Naive thymus-derived CD8-positive, alpha-beta T cell (primary cell): ENCODE measurements at places on chromosomes 11 and 22. TPM values are rescaled to one million over a fixed set of nuclear protein-coding genes. Genes with fewer than 3 reads are reported as not detected.
A peak's percentile ranks its signal among the peaks of the same experiment; 100 is the strongest.

Gene CALCA
- total RNA-seq: not detected

Gene CAPN5
- total RNA-seq: 9.9 TPM

GRCh38 chr22:44451016-44451415 is 47.0 kb downstream of the RTL6 start:
- no peak for DNase-seq

- no peak for DNase-seq
Measured at GRCh38 chr11:33258631-33259205, 1.5 kb downstream of the HIPK3 start.

- peak; percentile 59 for DNase-seq
Measured at GRCh38 chr11:65078151-65078550, 5.7 kb downstream of the CDCA5 start.

- no peak for DNase-seq
Measured at GRCh38 chr22:44464000-44464399, 34.0 kb downstream of the RTL6 start.

DNA sequence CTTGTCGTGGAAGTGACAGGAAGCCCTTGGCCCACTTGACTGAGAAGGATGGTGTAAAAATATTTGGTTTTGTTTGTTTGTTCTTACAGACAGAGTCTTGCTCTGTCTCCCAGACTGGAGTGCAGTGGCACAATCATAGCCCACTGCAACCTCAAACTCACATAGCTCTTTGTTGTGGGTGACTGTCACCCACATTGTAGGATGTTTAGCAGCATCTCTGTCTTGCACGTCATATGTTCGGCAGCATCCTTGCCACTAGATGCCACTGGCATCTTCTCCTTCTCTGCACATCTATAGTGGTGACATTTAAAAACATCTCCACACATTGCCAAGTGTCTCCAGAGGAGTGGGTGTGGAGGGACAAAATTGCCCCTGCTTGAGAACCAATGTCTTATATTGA is 56.8 kb downstream of the PRR5L start:
- peak; percentile 6 for DNase-seq

DNA sequence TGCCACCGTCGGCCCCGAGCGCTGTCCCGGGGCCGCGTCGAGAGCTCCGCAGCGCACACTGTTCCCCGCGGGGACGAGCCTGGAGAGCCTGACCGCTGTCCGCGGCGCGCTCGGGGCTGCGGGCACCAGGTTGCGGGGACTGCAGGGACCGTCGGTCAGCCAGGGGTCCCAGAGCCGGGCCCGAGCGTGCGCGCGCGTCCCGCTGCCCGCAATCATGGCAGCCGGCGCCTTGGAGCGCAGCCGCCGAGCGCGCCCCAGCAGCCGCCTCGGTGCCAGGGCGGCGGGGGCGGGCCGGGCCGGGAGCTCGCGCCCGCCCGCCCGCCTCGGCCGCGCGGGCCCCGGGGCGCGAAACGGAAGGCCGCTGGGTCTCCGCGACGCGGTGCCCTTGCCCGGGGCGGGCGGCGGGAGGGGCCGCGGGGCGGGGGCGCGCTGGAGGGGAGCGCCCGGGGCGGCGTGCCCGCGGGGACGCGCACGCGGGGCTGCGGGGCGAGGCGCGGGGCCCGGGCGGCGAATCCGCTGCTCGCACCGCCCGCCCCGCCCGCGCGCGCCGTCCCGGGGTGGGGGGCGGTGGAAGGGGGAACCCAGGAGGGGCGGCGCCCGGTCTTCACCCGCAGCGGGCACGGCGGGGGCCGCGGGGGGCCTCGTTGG is 79.4 kb upstream of the PPARA start:
- DNase-seq: peak; percentile 44

- DNase-seq: no peak
Measured at GRCh38 chr11:113884361-113884836, 9.0 kb upstream of the USP28 start.

- no peak for DNase-seq
Measured at GRCh38 chr11:13110929-13111812, 102.1 kb downstream of the RASSF10 start.

Gene RAG2
- total RNA-seq: not detected

Gene TBX10
- total RNA-seq: not detected

Gene CLCF1
- total RNA-seq: 1.5 TPM

Gene DDX25
- total RNA-seq: not detected

GRCh38 chr11:69702769-69703452 is 911 bp downstream of the FGF19 start:
- DNase-seq: no peak

- DNase-seq: no peak
Measured at GRCh38 chr22:24541681-24542515, 13.0 kb downstream of the GUCD1 start.

DNA sequence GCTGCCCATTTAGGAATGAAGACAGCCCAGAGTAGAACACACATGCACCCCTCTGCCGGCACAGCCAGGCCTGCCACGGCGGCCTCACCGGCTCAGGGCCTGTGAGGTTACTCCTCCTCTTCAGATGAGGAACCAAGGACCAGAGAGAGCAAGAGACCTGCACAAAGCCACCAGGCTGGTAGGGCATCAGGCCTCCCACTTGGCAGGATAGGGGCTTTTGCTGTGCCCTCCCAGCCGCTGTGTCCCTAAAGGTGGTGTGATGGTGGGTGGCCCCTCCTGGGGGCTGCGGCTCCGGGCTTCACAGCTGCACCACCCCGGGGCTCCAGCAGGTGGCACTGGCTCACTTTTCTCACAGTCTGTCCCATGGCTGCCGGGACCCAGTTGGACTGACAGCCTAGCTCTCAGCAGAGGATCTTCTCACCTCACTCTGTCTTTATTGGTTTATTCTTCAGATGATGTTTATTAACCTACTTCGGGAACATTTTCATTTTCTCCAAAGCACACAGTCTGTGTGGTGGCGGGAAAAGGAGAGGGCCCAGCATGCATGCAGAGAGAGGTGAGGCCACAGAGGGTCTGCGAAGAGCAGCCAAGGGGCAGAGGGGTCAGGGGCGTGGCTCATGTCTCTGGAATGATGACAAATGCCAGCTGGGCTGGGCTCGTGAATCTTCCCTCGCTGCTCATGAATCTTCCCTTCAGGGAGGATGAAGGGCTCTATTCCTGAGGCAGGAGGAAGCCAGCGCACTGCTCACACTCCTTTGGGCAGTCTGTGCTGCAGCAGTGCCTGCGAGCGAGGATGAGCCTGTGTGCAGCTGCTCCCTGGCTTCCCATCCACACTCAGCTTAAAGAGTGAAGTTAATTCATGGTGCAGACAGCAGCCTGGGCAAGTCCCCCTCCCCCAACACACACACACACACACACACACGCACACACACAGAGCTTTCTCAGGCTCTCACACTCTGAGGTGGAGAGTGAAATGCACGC is 101.1 kb upstream of the PITPNB start:
- peak; percentile 80 for DNase-seq

Gene PHLDA2
- total RNA-seq: 0.69 TPM

DNA sequence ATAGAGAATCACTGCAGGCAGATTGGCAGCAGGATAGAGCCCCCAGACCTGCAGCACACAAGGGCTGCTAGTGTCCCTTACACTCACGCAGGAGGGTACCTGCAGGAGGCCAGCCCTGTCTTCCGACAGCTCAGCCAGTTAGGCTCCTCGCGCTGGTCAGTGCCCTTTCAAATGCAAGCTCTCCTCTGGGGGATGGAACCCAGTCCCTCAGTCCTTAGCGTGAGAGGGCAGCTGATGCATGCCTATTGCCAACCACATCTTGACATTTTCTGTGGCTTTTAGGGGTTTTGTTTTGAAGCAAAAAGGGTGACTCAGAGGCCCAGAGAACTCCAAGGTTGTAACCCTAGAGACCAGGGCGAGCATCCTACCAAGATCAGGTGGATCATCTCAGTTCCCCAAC is 40.0 kb downstream of the WNT11 start:
- DNase-seq: no peak

- no peak for DNase-seq
Measured at GRCh38 chr11:77821349-77821851, 456 bp downstream of the AAMDC start.

- DNase-seq: no peak
Measured at GRCh38 chr11:101944923-101945322, 28.6 kb upstream of the ANGPTL5 start.

GRCh38 chr11:61147271-61147670 is 14.0 kb downstream of the VPS37C start:
- no peak for DNase-seq

Gene PI4KA
- total RNA-seq: 158 TPM

Gene H19
- not detected for total RNA-seq

- DNase-seq: no peak
Measured at GRCh38 chr11:95093548-95093947, 3.9 kb downstream of the ENDOD1 start.

DNA sequence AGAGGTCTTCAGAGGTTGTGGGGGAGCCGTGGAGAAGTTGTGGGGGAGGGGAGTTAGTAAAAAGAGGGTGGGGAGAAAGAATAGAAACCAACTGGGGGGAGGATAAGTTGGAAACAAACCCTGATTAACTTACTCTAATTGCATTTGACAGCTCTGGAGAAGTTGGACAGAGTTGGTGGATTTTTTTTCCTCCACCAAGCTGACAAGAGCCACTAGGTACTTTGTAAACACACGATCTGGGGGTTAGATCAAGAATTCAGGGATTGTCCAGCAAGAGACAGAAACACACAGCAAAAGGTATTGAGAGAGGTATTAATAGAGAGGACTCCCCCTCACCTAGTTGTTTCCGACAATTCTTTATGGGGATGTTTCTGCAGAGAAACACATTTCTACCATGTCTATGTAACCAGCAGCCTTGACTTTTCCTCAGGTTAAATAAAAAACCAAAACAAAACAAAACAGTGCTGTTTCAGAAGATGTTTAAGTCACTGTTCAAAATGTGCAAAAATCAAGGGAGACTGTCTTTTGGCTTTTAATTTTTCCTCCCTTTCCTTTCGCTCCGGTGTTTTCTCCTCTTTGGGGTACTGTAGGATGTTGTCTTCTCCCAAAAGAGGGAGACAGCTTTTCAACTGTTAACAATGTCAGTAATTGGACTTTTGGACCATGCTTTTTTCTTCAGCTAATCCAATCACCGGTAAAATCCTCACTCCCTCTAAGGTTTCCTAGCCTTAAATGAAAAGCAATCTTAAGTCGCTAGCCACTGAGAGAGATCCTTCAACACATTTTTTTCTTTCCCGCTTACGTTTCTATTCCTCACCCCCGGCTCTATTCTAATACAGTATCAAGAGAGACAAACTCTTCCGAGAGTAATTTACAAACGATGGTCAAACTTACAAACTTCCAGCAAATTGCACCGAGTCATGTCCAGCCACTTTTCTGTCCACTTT is 708 bp downstream of the MAML2 start:
- no peak for DNase-seq

DNA sequence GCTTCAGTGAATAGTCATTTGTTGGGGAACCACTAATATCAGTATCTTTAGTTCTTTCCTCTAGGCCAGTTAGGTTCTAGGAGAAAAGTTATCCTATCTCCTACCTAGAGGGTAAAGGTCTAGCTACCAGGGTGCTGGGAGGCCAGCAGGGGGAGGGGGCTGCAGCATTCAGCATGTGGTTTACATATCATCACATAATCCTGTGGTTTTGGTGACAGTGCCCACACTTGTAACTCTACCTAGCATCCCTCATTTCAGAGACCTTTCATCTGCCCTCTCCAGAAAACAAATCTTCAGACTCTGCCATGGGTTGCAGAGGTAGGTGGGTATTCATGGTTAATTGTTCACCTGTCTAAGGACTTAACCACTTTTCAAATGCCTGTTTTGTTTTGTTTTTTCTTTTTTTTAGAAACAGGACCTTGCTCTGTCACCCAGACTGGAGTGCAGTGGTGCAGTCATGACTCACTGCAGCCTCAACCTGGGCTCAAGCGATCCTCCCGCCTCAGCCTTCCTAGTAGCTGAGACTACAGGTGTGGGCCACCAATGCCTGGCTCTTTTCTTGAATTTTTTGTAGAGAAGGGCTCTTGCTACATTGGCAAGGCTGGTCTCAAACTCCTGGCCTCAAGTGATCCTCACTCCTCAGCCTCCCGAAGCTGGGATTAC is 146.8 kb downstream of the ENTHD1 start:
- no peak for DNase-seq

DNA sequence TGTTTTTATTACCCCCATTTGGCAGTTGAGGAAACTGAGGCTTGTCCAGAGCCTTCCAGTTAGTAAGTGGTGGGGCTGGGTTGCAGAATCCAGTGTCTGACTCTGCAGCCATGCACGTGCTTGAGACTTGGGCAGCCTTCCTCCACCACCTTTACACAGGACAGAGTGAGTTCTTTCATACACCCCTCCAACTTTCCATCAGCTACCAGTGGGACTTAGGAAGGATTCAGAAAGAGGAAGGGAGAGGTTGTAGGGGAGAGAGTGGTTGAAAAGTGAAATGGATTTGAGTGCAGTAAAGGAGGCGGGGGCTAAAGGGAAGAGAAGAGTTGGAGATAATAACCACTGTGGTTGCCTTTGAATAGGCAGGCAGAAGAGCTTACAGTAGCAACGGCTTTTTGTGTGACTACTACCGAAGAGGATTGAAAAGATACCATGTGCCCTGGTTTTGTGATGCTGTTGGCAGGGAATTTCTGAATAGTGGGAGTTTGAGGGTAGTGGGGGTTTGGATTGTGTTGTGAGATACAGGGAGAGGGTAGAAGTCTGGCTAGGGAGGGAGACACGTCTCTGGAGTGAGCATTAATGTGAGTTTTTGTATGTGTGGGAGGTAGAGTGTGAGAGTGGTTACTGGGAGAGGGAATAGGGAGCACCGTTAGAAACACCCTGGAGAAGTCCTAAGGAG is 1.7 kb downstream of the UVRAG start:
- DNase-seq: no peak

- DNase-seq: no peak
Measured at GRCh38 chr11:66593650-66594049, 665 bp downstream of the CCS start.

Gene GDPD4
- total RNA-seq: not detected

- DNase-seq: no peak
Measured at GRCh38 chr11:12048936-12049790, 40.7 kb upstream of the DKK3 start.

GRCh38 chr22:27876684-27877083 is 42.4 kb downstream of the PITPNB start:
- DNase-seq: no peak

- DNase-seq: no peak
Measured at GRCh38 chr22:35538801-35539321, 1.8 kb upstream of the RASD2 start.

DNA sequence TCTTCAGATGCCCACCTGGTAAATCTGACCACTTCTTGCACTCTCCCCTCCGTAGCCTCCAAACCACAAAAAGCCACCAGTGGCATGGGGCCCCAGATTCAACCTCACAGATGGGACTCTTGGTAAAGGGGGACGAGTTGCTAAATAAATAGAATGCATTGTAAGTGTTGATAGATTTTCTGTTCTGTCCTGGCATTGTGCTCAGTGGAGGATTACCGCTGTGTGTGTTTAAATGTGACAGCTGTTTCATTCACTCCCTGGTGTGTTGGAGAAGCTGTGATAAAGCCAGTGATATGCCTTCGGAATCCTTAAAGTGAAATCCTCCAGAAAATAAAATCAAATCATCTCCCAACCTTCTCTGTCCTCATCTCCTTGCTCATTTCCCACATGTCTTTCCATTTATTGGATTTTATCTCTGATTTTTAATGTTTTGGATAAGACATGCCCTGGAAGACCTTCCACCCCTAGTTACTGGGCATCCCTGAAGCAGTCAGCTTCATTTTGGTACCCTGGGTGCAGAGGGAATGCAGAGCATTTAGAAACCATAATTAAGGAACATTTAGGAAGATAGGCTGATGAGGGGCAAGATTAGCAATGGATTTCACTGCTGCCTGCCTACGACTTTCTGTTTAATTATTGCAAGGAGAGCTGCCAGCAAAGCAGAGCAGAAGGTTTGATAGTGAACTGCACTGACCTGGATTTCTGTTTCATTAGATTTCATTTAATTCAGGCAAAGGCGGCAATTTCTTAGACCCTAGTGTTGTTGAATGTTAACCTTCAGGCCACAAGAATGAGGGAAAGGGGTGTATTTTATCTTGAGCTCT is 460.9 kb upstream of the KIRREL3 start:
- no peak for DNase-seq

GRCh38 chr11:108097179-108097578 is 24.2 kb upstream of the ACAT1 start:
- no peak for DNase-seq
